Heart left ventricle (tissue), 16 donors: ENCODE measurements at places on chromosomes 6 and 20. TPM values are rescaled to one million over a fixed set of nuclear protein-coding genes. Genes with fewer than 3 reads are reported as not detected.

DNA sequence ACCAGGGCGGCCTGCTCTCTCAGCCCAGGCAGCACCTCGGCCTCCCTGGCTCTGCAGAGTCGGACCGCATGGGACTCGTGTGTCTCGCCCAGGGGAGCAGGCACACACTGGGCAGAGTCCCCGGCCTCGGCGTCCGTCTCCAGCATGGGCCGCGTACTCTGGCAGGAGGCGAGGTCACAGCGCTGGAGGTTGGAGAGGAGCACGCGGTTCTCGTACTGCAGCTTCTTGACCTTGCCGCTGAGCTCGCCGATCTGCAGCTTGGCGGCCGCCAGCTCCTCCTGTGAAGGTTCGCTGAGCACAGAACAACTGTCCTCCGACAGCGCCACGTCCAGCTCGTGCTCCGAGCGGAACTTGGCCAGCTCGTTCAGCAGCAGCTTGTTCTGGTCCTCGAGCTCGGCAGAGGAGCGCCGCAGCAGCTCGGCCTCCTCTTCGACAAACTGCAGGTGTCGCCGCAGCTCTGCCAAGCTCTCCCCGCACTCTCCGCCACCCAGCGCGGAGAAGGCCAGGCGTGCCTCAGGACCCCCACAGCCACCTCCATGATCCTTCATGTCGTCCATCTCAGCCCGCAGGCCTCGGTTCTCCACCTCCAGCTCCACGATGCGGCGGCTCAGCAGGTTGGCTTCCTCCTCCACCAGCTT lies 42.0 kb upstream of the DSN1 start:
- DNase-seq: no peak

GRCh38 chr6:164200071-164200470 lies 785.6 kb downstream of the QKI start:
- DNase-seq: no peak

DNA sequence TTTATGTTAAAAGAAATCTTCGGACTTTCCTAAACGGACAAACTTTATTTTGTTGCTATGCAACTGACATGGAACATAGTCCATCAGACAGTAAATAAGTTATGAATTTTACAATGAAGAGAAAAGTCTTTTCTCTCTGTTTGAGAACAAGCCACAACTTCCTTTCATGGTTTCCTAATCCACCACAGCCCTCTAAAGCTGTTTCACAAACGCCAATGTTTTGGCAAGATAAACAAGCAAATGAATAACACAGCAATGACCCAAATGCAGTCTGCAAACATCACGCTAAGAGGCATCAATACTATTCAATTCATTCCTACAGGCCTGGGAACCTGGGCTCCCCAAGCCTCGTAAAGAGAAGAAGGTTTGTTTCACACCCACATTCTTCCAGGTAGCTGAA lies 60.4 kb downstream of the HAO1 start:
- no peak for DNase-seq

GRCh38 chr6:151058021-151058733 lies 181.6 kb upstream of the AKAP12 start:
- no peak for DNase-seq

DNA sequence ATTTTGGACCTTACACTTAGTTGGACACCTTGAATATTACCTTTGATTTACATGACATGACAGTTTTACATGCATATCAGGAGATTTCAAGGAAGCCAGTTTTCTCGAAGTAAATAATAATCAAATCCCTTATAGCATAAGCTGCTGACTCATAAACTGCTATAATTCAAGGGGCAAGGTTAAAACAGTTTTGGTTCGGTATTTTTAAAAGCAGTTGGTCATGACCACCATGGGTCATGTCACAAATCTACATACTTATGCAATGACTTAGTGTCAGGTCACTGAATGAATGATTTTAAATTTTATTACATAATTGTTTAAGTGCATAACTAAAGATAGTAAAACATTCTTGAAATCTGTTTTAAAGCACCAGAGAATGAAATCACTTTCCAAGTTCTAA lies 158.0 kb downstream of the DST start:
- DNase-seq: no peak

GRCh38 chr6:152948150-152948768 lies 34.6 kb downstream of the FBXO5 start:
- no peak for DNase-seq

- no peak for DNase-seq
These were observed 391.9 kb downstream of the CD109 start for GRCh38 chr6:74087899-74088298.

DNA sequence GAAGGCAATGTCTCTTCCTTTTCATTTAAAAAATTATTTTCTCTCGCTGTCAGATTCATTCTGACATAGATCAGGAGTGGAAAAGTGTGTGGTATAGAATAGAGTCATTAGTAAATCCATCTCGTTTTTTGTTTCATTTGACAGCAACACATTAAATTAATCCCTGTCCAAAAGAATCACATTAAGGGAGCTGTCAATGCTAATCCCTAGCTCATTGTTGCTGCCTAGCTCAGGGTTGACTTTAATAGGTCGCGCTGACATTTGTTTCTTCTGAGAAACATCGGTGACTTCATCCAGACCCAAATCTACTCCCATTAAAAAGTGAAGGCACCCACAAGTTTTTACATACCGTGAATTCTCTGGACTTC lies 25.4 kb upstream of the MAP3K7 start:
- no peak for DNase-seq

GRCh38 chr6:68108233-68108835 lies 526.7 kb upstream of the ADGRB3 start:
- no peak for DNase-seq

DNA sequence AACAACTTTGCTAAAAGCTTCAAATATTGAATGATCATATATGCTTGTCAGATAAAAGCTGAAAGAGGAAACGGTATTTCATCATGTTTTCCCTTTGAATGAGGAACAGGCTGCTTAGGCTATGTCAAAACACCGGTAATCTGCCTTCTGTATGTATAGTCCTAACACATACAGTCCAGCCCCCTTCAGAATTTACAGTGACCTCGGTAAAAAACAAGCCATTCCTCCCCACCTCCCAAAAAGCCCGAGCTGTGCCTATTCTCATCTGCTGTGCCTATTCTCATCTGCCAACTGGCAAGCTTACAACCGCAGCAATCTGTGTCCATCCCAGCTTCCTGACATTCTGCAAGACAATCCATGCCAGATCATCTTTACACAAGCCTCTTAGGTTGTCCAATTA lies 26.8 kb upstream of the UBE2J1 start:
- no peak for DNase-seq

DNA sequence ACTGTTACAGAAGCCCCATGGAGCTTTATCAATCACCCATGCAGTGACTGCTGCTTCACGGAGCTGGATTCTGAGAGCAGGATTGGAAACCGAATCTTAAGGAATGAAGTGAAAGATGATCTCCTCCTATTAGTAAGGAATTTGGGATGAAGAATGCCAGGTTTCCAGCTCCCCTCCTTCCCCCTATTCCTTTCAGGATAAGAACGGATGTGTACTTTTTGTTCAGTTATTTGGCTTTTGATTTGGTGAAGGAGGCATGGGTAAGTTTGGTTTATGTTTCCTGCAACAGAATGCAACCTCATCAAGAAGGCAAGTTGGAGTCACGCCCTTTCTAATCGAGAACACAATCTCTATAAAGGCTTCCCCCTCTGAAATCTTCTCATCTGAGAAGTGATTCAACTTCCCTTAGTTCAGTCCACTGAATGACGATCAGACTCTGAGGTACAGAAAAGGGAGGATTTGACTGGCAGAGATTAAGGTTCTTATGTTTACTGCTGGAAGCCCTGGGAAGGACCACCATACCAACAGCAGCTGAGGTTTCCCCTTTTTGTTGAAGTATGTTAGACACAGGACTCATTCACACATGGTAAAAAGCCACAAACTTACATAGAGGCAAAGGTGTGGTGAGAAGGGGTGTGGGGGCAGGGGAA lies 5.5 kb downstream of the ELMO2 start:
- DNase-seq: no peak

GRCh38 chr20:846894-847278 lies 13.4 kb downstream of the FAM110A start:
- DNase-seq: no peak

- no peak for DNase-seq
These were observed 84.3 kb upstream of the FABP7 start for GRCh38 chr6:122695188-122695587.

- no peak for DNase-seq
These were observed 38.0 kb upstream of the FAM83D start for GRCh38 chr20:38888059-38888831.

- no peak for DNase-seq
These were observed 108.0 kb upstream of the MAP3K4 start for GRCh38 chr6:160883560-160883959.

DNA sequence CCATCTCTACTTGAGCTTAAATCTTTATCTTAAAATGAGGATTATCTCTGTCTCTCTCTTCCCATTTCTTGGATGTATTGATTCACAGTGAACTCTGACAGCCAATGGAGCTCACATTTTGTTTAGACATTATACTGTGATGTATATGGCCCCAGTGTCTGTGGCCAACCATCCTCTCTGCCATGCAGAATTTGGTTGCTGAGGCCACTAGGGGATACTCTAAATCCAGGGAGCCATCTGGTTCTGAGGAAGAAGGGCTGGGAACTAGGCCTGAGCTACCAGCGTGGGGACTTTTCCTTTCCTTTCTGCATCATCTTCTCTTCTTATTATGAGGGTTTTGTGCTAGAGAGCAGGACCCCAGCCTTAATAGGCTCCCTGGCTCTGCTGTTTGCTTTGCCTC lies 59.1 kb upstream of the RIPOR2 start:
- no peak for DNase-seq

DNA sequence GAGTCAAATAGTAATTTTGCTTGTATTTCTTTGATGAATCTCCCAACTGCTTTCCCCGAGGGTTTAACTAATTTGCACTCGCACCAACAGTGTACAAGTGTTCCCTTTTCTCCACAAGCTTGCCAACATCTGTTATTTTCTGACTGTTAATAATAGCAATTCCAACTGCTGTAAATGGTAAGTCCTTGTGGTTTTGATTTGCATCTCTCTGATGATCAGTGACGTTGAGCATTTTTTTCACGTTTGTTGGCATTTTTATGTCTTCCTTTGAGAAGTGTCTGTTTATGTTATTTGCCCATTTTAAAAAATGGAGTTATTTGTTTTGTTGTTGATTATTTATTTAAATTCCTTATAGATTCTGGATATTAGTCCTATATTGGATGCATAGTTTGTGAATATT lies 399.8 kb upstream of the MAN1A1 start:
- DNase-seq: no peak

GRCh38 chr6:56491606-56492328 lies 150.9 kb downstream of the DST start:
- peak; percentile 72 for DNase-seq

PTK6 gene
- total RNA-seq: not detected

CLDN20 gene
- total RNA-seq: not detected

TAF8 gene
- 38.7 TPM for total RNA-seq

STMND1 gene
- not detected for total RNA-seq

RANBP9 gene
- 39.1 TPM for total RNA-seq

TGIF2 gene
- 6.0 TPM for total RNA-seq

PDYN gene
- not detected for total RNA-seq

CHRNA4 gene
- total RNA-seq: not detected
